Omental fat pad (tissue), 4 donors: ENCODE measurements at places on chromosomes 4 and X.

DNA sequence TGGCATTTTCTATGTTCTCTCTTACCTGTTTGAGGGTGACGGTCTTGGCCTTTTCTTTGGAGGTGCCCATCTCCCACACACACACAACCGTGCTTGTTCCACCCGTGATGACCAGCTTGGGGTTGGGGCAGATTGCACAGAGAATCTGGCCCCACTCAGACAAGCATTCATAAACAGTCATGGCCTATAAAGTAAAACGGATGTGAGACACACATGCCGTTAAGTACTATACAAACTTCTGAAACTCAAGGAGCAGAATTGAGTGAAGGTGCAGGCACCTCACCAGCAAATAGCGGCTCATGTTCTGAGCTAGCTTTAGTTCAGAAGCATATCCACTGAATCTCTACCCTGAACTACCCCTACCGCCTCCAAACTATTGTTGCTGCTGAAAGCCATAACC is 107.6 kb downstream of the CDS1 start:
- no peak for DNase-seq

GRCh38 chr4:82866706-82867385 is 24.1 kb downstream of the SEC31A start:
- DNase-seq, result no peak

DNA sequence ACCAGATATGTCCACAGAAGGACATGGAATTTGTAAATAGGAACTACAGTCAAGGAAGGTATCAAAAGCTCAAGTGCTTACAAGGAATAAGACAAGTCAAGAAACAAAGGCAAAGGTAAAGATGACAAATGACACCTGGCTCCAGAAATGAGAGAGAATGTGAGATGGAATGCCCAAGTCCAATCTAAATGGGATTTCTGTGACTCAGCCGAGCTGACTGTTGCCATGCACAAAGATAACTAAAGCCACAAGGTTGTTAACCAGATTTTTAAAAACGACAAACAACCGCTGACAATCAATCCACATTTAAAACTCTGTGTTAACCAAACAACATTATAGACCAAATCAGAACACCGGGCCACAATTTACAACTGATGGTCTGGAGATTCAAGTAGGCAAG is 1.1 kb downstream of the NFXL1 start:
- DNase-seq, result no peak

GRCh38 chr4:117417856-117418255 is 332.5 kb upstream of the TRAM1L1 start:
- DNase-seq, result no peak

DNA sequence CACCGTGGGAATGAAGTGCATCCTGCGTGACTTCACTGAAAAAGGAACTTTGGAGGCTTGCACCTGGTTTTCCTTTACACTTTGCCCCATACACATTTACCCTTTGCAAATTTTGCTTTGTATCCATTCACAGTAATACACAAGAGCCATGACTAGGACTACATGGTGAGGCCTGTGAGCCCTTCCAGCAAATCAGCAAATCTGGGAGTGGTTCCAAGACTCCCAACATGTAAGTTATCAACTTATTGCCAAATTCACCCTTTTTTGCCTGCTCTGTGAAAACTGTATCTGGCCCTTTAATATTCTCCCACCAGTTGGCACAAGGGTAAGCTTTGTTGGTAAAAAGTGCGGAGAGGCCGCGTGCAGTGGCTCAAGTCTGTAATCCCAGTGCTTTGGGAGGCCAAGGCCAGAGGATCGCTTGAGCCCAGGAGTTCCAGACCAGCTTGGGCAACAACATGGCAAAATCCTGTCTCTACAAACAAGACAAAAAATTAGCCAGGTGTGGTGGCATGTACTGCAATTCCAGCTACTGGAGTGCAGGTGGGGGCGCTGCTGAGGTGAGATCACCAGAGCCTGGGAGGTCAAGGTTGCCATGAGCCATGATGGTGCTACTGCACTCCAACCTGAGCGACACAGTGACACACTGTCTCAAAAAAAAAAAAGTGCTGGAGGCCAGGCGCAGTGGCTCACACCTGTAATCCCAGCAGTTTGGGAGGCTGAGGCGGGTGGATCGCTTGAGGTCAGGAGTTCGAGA is 5.0 kb downstream of the PRMT9 start:
- no peak for DNase-seq

DNA sequence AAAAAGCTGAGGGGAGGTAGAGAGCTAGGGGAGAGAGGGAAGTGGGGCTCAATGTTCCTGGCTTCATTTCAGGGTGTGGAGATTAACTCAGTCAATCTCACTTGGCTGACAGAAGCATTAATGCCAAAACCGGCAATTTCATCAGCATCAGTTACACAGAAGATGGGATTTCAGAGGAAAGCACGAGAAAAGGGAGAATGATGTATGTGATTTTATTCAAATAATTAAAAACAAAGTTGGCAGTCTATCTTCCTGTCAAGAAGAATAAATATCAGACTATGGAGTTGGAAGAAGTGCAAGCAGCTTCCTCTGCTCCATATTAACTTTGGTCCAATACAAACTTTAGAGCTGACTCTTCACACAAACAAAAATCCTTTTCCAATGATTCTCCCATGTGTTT is 29.6 kb upstream of the HCCS start:
- no peak for DNase-seq

DNA sequence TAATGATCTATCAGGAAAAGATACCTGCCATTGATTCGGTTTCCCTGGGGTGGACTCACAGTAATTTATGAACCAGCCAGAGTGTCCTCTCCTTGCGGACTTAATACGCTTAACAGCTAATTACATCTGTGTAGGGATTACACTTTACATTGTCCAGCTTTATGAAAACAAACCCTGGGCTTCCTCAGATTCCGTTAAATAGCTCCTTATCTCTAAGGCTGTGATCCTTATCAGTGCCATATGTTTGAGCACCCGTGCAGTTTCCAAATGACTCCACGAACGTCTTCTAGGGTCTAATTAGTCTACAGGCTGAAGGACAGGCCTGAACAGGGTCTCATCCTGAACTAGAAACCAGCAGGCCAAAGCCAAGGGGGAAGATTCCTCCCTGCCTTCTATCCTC is 56.9 kb downstream of the KDR start:
- DNase-seq, result no peak

- DNase-seq, result no peak
Observed at GRCh38 chrX:132983496-132983895, 25.1 kb upstream of the HS6ST2 start.

DNA sequence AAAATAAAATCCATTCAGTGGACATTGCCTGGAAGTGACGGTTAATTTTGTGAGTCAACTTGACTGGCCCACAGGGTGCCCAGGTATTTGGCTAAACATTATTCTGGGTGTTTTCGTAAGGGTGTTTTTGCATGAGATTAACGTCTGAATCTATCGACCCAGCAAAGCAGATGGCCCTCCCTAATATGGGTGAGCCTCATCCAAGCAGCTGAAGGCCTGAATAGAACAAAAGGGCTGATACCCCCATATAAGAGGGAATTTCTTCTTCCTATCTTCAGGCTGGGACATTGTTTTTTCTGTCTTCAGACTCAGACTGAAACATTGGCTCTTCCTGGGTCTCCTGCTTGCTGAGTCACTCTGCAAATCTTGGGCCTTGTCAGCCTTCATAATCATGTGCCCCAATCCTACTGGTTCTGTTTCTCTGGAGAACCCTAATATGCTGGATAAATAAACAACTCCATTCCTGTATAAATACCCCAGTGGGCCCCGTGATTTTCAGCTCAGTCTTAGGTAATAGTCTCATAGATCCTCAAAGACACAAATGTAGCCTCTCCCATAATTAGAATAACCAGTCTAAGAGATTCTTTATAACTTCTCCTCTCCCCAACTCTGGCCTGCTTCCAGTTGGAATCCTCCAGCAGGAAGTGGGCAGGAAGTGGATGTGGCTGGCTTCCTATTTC is 33.1 kb upstream of the DDX3X start:
- DNase-seq, result no peak

- no peak for DNase-seq
Observed at GRCh38 chr4:182294451-182294850, 51.2 kb downstream of the TENM3 start.

DNA sequence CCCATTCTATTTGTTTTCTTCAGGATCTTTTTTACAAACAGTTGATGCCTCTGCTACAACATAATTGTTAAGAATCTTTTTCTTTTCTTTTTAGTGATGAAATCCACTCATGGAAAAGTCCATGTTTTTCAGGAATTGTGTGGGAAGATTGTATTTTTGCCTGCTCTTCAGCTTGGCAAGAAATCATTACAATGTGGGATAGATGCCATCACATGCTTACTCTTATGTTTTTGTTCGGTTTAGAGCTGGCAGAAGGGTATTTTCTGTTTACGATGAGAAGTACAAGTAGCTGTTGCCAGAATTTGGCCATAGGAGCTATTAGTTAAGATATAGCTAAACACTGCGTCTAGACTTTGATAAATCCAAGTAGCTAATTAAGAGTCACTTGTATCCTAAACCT is 2585.3 kb downstream of the ARAP2 start:
- DNase-seq, result no peak

- no peak for DNase-seq
Observed at GRCh38 chrX:105150557-105150956, 69.9 kb downstream of the TEX13A start.

GRCh38 chrX:17627026-17627425 is 110.3 kb upstream of the SCML1 start:
- no peak for DNase-seq

- no peak for DNase-seq
Observed at GRCh38 chr4:56701161-56701480, 20.0 kb upstream of the HOPX start.

DNA sequence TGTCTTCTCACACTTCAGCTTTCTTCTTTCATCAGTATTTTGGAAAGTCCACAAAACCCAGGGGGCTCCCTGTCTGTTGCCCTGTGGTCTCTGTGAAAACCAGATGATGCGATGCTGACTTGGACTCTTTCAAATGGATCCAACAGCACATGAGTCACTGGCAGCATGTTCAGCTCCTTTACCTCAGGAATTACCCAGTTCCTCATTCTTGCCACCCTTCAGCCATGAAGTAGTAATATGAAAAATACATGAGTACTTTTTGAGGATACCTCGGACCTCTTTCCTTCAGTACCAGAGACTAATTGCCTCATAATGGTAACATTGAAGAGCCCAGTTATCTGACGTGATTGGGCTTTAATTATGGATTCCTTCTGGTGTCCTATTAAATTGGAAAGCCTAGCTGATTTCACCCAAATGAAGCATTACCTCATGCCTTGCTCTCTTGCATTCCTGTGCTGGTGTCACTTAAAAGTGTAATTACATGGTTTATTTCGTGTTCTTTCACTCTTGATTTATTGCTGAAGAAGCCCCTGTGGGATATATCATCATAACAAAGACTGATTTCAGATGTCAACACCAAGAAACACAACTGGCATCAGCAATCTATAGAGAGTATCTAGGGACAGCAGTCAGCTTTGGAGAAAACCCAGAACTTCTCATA is 63.4 kb downstream of the NFKB1 start:
- no peak for DNase-seq

GRCh38 chrX:44580466-44580865 is 37.8 kb upstream of the FUNDC1 start:
- DNase-seq, result no peak

DNA sequence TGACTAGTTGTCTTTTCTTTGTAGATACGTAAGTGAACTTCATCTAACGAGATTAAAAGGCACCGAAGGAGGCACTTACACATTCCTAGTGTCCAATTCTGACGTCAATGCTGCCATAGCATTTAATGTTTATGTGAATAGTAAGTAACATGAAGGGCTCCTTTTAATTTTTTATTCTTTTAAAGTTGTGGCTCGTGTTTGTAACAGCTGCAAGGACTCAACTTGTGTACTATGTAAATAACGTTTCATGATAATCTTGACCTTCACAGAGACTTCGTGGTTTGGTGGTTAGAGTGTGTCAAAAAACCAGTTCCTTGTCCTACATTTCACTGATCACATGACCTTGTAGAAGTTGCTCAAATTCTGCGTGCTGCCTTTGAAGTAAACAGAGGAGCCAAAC is 51.6 kb downstream of the KIT start:
- DNase-seq, result no peak

DNA sequence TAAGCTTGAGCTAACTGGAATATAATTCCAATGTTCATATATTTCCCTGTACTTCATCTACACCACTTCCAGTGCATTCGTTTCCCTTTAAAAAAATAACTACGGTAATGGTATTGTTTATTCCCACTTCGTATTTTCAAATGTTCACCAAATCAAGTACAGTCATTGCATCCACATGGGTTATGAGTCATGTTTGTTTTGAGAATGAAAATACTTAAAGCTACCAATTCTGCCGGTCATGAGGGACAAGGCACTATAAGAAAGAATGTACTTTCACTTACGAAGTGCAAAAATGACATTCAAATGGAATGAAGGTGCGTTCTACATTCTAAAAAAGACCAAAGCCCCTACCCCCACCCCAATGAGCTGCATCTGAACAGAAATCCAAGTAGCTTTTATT is 174.4 kb upstream of the FGF13 start:
- no peak for DNase-seq

GRCh38 chr4:183157215-183157614 is 58.2 kb downstream of the WWC2 start:
- no peak for DNase-seq

- no peak for DNase-seq
Observed at GRCh38 chr4:119627267-119628255, 1.0 kb downstream of the PDE5A start.

- DNase-seq, result no peak
Observed at GRCh38 chr4:117560329-117560728, 474.0 kb upstream of the NDST3 start.

DNA sequence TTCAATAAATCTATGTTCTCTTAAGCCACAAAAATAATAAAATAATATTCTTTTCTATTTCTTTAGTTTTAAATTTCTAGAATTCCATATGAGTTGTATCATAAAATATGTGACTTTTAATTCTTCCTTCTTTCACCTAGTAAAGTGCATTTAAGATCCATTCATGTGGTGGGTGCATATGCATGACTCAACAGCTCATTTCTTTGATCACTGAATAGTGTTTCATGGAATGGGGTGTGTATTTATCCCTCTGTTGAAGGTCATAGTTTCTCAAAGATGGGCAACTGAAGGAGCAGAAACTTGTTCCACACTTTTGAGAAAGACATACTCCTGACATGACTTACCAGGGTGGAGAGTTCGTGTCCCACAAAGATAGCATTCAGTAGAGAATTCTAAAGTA is 1230.3 kb upstream of the AGA start:
- no peak for DNase-seq

- DNase-seq, result no peak
Observed at GRCh38 chr4:15021311-15021710, 19.0 kb downstream of the CPEB2 start.

DNA sequence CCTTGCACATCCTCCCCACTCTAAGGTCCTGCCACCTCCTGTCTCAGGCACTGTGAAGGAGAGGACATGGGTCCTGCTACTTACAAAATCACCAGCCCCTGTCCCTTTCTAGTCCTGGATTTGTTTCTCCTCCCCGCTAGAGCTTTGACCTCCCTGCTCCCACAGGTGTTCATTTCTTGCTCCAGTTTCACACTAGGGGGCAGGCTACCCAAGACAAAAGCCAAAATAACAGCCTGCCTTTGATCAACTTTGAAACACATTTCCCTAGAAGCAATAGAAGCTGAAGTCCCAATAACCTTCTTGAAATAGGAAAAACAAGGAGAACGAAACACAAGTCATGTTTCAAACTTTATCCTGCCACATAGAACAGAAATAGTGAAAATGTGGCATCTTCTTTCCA is 164.4 kb downstream of the QDPR start:
- no peak for DNase-seq

- no peak for DNase-seq
Observed at GRCh38 chrX:66633541-66633940, 5.3 kb downstream of the EDA2R start.

GRCh38 chr4:77821775-77822174 is 2.6 kb upstream of the CNOT6L start:
- DNase-seq, result no peak

GRCh38 chr4:100721490-100721889 is 203.7 kb upstream of the EMCN start:
- DNase-seq, result no peak
